Activated CD4-positive, alpha-beta T cell treated with anti-CD3 and anti-CD28 coated beads for 36 hours (primary cell): ENCODE measurements at places on chromosomes 5 and 9.

- DNase-seq: no peak
Observed at GRCh38 chr9:11235061-11235460, 622.3 kb upstream of the PTPRD start.

GRCh38 chr5:155082401-155082800, 68.8 kb downstream of the KIF4B start:
- DNase-seq: no peak

- no peak for DNase-seq
Observed at GRCh38 chr9:111161015-111161415, 122.7 kb upstream of the LPAR1 start.

GRCh38 chr5:58326022-58326421, 133.9 kb downstream of the PLK2 start:
- no peak for DNase-seq

GRCh38 chr5:138625134-138625533, 49.9 kb upstream of the HSPA9 start:
- no peak for DNase-seq

DNA sequence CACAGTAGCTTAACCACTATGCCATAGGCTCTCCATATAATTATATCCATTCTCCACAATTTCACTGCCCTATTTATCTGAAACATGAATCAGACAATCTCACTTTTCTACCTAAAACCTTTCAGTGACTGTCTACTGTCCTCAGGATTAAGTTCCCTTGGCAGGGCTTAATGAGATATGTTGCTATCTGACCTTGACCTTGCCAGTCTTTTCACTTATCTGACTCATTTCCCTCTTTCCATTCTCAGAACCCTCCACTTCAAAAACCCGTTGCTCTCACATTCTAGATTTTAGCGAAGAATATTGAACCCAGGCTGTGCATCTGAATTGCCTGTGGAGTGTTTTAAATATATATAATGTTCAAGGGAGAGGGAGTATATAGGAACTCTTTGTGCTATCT, 452.1 kb upstream of the MPDZ start:
- DNase-seq: no peak

DNA sequence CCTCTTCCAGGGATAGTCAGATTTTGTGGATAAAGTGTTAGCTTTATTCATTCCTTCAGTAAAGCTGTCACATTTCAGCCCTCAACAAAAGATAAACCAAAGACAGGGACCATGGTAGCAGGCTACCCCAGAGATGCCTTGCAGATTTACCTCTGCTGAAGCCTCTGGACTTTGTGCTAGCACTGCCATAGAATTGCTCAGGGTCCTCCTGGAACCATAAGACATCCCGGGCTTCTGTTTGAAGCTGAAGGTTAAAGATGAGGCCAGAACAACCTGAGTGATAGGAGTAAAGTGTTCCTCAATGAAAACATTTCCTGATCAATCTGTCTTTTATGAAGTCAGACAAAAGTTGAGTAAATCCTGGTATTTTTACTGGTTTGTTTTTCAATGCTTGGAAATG, 57.5 kb upstream of the ARL15 start:
- no peak for DNase-seq

GRCh38 chr5:145975361-145976066, 39.1 kb downstream of the SH3RF2 start:
- DNase-seq: peak; percentile 8
